ENCODE measurements at places on chromosomes 5 and 9. TPM values are rescaled to one million over a fixed set of nuclear protein-coding genes. Genes with fewer than 3 reads are reported as not detected.

Gene GABRP
- not detected for total RNA-seq

Gene PTPA
- 165 TPM for total RNA-seq

Gene DEPDC1B
- 35.4 TPM for total RNA-seq

Gene HMMR
- 39.9 TPM for total RNA-seq

Gene DNAH5
- total RNA-seq, result 0.76 TPM

Gene PCDHGA8
- 0.89 TPM for total RNA-seq

Gene CER1
- not detected for total RNA-seq

Gene PCDHGC5
- 0.33 TPM for total RNA-seq

Gene CETN3
- total RNA-seq, result 1.0 TPM

Gene FBN2
- total RNA-seq, result 24.6 TPM

Gene IGIP
- total RNA-seq, result 0.65 TPM

Gene TAF1L
- total RNA-seq, result not detected

Gene SPATA31E1
- total RNA-seq, result not detected

Gene SLC2A8
- total RNA-seq, result 12.9 TPM

Gene NXNL2
- 11.8 TPM for total RNA-seq

Gene OR13C4
- not detected for total RNA-seq

Gene SH2D3C
- total RNA-seq, result 0.25 TPM

Gene PCDHGA5
- 1.5 TPM for total RNA-seq

Gene C1QTNF2
- total RNA-seq, result not detected

Gene SLC6A3
- total RNA-seq, result not detected

Gene CCNB1
- 14.6 TPM for total RNA-seq

Gene PCDHA1
- 0.16 TPM for total RNA-seq

All from mesangial cell (primary cell).